CD4-positive, alpha-beta T cell treated with Interleukin-15 for 1 hour (primary cell): ENCODE measurements at places on chromosomes 7 and 10.

GRCh38 chr7:45237788-45238461 is 80.3 kb downstream of the RAMP3 start:
- no peak for DNase-seq

GRCh38 chr7:108376206-108376605 is 80.0 kb downstream of the NRCAM start:
- no peak for DNase-seq

DNA sequence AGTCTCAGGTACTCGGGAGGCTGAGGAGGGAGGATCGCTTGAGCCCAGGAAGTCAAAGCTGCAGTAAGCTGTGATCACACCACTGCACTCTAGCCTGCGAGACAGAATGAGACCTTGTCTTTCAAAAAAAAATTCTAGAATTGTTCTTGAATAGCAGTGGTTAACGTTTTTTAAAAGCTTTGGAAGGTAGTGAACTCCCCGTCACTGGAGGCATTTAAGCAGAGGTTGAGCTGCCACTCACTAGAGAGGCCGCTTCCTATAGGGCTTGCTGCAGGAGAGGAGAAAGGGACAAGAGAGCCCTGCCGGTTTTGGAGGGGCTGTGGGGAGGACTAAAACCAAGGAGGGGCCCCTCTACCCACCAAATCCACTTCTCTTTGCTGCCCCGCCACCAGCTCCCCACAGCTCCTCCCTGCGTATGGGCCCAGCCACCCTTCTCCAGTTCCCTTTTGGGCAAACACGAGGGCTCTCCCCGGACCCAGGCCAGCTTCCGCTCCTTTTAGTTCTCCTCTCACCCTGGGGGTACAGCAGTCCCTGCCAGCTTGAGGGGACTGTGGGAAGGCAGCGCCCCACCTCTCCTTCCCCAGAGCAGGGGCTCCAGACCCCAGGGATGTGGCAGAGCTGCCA is 86.9 kb upstream of the GTF2I start:
- no peak for DNase-seq

GRCh38 chr7:4681886-4682620 is at the start of gene FOXK1:
TSS of gene FOXK1 (plus strand) at chr7:4682295. CDS start at chr7:4682309, 14 bp downstream.
- peak; percentile 72 for DNase-seq

GRCh38 chr7:87564296-87564963 is 36.3 kb downstream of the ABCB1 start:
- peak; percentile 21 for DNase-seq

DNA sequence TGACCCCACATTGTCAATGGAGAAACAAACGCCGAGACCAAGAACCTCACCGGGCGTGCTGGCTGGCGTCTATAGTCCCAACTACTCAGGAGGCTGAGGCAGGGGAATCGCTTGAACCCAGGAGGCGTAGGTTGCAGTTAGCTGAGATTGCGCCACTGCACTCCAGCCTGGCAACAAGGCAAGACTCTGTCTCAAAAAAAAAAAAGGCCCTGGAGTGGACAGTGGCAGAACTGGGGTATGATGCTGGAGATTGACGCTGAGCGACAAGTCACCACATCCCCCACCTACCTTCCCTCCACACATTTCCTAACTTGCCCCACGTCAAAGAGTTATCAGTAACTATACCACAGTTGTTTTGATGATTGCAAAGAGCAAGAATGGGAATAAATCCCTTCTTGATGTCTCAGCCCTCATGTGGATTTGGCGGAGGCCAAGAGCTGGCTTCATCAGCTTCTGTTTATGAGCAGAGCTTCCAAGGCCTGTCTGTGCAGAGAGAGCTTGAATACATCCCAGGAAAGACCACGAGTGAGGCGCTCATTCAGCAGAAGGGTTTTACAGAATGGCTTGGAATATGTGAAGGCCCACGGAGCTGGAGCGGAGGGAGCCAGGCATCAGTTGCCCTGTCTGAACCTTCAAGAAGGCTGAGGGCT is 28.0 kb upstream of the TNS3 start:
- no peak for DNase-seq

DNA sequence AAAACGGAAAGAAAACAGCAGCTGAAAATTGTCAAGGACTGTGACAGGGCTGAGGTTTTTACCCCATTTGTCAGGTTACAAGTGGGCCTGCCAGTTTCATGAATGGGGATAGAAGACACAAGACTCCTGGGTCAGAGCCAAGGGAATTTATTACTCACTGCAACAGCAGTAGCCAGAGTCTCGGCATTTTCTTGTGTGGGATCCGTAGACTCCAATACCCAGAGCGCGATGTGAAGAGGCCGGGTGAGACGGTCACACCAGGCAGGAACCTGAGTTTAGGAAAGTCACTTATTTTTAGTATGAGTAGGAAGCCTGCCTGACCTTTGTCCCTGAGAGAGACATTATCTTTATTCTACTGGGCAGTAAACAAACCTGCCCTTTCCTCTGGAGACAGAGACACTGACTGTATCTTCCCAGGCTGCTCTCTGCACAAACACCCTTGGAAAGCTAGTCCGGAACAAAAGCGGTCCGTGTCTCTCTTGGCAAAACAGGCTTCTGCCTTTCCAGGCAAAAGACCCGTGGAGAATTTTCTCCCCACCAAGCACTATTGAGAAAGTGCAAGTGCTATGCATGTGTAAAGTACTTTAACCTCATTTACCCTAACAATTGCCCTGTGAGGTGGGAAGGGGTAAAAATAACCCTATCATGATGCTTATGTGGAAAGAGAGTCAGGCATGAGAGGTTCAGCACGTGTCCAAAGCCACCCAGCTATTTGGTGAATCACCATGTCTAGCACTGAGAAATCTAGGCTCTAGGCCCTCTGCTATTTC is 58.4 kb downstream of the JCAD start:
- no peak for DNase-seq

DNA sequence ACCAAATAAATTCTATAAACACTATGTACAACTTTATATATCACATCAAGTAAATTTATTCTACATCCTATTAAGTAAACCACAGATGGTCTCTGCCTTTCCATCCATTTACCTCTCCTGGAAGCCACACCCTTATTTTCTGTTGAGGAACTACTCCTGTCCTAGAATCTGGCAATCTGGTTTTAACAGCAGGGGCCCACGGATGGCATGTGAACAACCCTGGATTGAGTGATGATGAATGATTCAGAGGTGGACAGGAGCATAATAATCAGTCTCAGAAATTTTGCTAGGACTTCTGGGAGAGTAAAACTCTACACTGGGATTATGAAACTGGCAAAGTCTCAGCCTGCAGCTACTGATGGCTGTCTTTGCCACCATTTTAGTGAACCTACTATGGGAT is 54.1 kb downstream of the CDK6 start:
- DNase-seq: no peak

DNA sequence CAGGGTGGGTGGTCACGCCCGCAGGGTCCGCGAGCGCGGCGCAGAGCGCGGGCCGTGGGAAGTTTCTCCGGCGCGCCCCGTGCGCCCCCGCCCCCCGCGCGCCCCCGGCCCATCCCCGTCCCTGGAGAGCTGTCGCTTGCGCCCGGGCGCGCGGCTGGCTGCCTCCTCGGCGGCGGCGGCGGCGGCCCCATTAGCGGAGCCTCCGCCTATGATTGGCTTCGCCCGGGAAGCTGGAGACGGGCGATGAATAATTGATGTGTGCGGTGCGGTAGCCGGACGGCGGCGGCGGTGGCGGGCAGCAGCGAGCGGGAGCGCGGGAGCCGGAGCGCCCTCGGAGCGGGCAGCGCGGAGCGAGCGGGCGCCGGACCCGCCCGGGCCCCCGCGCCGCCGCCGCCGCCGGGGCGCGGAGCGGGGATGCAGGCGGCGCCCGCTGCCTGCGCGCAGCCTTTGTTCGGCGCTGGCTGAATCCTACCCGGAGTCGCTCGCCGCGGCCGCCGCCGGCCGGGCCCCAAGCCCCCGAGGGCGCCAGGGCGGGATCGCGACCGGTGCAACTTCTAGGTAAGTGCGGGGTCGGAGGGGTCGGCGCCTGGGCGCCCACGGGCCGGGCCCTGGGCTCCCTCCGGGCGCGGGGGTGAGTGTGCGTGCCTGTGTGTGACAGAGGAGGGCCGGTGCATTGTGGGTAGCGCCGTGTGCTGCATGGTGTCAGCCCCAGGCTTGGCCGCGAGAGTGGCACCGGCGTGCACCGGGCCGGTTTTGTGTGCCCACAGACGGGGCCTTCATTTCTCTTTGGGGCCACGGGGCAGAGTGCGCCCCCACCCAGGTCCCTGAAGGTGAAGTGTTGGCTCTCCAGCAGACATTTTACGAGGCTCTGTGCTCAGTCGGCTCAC is 103.8 kb upstream of the PPIF start:
- peak; percentile 65 for DNase-seq

- DNase-seq: peak; percentile 21
Measured at GRCh38 chr10:18279173-18279572, 138.9 kb downstream of the CACNB2 start.
